ENCODE measurements at places on chromosomes 6 and 20.

DNA sequence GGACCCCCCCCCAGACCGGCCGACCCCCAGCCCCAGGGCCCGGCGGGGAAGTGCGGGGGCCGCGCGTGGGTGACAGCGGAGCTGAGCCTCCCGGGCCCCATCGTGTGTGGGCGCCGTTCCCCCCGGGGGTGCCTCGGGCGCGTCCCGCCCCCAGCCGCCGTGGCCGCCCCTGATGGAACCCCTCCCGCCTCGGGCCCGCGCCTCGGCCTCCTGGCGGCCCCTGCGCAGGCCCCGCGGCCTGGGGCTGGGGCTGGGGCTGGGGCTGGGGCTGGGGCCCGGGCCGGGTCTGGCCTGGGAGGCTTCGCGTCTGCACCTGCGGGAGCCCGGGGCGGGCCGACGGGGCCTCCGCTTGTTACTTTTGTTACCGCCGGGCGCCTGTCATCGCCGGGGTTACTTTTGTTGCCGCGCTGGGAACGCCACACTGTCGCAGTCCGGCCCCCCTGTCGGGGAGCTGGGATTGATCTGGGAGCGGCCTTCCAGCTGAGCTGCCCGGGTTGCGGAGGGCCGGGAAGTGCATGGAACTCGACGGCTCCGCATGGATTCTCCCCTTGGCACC is 598 bp downstream of the OGFR start:
- DNase-seq, result peak; percentile 56

DNA sequence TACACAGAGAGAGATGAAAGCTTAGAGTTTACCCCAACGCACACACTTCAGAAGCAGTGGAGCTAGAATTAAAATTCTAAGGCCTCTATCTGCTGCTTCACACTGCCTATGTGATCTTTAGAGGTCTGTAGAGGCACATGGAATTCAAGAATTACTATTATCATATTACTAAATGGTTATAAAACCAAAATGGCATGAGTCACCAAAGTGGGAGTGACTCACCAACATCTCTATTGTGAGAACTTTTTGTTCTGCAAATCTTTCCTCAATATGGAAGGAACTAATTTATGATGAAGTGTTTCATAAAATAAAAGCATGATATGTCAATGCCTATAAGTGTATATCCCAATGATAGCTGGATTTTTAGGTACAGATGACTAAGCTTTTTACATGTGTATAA is 28.5 kb upstream of the TMEM244 start:
- DNase-seq, result no peak

GRCh38 chr20:54624706-54625390 is 149.5 kb downstream of the DOK5 start:
- DNase-seq, result no peak

- DNase-seq, result no peak
Observed at GRCh38 chr6:1901556-1901955, 291.8 kb downstream of the FOXC1 start.

- no peak for DNase-seq
Observed at GRCh38 chr6:170255426-170256125, 35.3 kb downstream of the DLL1 start.

DNA sequence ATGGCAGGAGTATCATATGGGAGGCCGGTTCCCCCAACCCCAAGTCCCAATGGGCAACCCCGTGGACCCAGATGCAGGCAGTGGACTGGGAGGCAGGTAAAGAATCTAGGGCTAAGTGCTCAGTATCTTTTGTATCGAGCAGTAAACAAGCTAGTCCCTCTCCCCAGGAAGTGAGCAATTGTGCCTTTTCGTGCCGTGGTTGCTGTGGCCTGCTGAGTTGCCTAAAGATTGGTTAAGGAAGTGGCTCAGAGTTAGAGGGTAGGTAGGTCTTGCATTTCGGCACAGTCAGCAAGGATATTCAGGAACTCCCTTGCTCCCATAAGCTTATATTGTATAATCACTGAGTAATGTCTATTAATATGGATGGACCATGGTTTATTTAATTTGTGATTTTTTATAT is 1.3 kb upstream of the DNAH8 start:
- peak; percentile 17 for DNase-seq

DNA sequence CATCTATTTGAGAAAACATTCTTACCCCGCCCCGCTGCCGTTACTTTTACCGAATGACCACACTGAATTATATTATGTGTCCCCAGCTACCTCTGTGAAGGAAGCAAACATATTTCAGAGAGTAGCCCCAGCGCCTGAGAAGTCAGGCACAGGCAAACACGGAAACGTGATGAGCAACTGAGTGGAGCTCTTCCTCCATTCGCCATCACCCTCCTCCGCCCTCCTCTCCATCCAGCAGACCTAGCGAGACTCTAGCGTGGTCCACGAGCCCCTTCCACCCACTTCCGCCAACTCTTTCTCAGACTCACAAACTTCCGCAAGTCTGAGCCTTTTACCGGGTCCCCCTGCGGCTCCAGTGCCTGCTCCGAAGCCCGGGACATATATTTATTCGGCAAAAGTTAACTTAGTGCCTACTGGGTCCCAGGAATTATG is 582 bp downstream of the SNRPB start:
- peak; percentile 30 for DNase-seq

DNA sequence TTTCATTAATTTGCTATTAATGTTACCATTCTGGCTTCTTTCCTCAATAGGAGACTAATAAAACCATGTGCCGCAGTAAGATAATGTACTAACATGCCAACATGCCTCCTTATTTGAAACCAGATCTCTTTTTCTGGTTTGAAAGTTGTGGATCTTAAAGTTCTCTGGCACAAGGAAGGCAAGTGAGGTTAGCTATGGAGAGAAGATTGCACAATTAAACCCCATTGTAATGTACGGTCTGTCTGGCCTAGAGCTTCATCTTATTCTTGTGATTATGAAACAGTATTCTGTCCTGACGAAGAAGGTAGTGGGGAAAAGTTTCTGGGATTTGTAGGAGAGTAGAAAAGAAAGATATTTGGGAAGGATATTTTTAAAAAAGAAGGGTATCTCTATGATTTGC is 68.4 kb downstream of the EYA4 start:
- no peak for DNase-seq

- no peak for DNase-seq
Observed at GRCh38 chr6:125668071-125668470, 81.4 kb upstream of the HEY2 start.

GRCh38 chr20:52948491-52948890 is 23.7 kb upstream of the TSHZ2 start:
- DNase-seq, result no peak

GRCh38 chr6:91330896-91331295 is 744.0 kb upstream of the MAP3K7 start:
- DNase-seq, result no peak

- DNase-seq, result no peak
Observed at GRCh38 chr20:64238115-64238825, 17.3 kb upstream of the PCMTD2 start.

- DNase-seq, result no peak
Observed at GRCh38 chr6:33639559-33639958, 18.4 kb downstream of the ITPR3 start.

GRCh38 chr6:85368631-85369030 is 81.3 kb upstream of the NT5E start:
- DNase-seq, result no peak

Data from stimulated activated CD8-positive, alpha-beta memory T cell treated with anti-CD3 and anti-CD28 coated beads, Interleukin-15, amount 100 ng/mL, for 4 hours (primary cell).